ENCODE measurements at places on chromosomes 5 and 9. TPM values are rescaled to one million over a fixed set of nuclear protein-coding genes. Genes with fewer than 3 reads are reported as not detected.

The SYK gene
- 15.2 TPM for total RNA-seq

The CD72 gene
- total RNA-seq, result 0.72 TPM

The OR13F1 gene
- not detected for total RNA-seq

The TNFSF8 gene
- total RNA-seq, result not detected

The TBCA gene
- 96.9 TPM for total RNA-seq

The CA9 gene
- total RNA-seq, result 35.2 TPM

The IL3 gene
- total RNA-seq, result not detected

The NR4A3 gene
- not detected for total RNA-seq

The SMIM33 gene
- total RNA-seq, result not detected

The PKD2L2 gene
- total RNA-seq, result under 0.01 TPM
